ENCODE measurements at places on chromosomes 4 and X.

- no peak for DNase-seq
These were observed 216.4 kb downstream of the PALLD start for GRCh38 chr4:168713253-168713652.

- DNase-seq = no peak
These were observed 103.0 kb downstream of the HHIP start for GRCh38 chr4:144748814-144749555.

DNA sequence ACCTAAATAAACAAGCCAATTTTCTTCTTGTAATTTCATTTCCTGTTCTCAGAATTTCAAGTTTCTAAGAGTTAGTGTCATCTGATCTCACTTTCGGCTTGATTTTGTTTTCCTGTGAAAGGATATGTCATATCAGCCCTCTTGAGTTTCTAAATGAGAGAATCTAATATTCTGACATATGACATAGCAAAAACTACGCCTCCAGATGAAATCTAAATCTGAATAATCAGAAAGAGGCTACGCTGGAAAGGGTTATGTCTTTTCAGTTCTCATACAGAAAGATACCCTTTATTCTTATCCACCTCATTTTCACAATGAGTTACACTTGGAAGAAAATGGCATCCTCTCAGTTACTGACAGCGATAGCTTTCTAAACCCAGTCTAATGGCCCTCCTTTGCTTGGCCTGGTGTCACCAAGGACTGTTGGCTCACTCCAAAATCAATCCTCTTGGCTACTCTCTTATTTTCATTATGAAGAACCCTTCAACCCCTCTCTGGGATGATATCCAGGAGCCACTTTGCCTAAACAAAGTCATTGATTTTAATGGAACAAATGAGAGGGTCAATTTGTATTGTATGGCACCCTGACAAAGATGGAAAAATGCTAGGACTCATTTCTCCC, 65.6 kb downstream of the ASB9 start:
- no peak for DNase-seq

GRCh38 chr4:57110640-57111511, 691 bp upstream of the IGFBP7 start:
- DNase-seq = no peak

DNA sequence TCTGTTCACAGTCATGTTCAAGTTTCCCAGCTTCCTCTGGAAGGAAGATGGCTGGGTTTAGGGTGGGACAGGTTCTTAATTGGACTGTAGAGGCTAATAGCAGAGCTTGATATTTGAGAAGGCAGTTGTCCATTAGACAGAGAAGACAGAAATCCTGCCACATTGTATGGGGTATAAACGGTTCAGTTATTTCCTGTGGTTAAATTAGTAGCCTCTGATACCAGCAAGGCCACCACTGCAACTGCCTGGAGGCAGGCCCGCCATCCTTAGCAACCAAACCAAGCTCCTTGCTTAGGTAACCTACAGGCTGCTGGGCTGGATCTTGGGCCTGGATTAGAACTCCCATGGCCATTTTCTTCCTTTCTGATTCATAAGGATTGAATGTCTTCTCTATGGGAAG, 1367.0 kb downstream of the PCDH7 start:
- no peak for DNase-seq

- DNase-seq = no peak
These were observed 338.2 kb upstream of the PABPC4L start for GRCh38 chr4:134539729-134540231.

DNA sequence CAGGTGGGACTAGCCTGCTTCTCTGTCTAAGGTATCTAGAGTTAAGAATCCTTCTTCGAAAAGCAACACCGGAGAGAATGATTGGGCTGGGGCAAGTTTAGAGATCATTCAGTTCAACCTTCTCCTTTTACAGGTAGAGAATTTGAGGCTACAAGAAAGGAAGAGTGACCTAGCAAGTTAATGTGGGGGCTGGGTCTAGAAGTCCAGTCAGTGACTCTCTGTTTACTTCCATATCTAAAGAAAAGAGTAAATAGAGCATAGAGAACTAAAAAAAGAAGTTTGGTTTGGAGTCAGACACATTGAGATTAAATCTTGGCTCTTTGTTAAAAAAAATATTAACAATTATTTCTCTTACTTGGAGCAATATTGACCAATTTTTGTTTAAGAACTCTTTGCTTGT, 64.1 kb upstream of the NPNT start:
- no peak for DNase-seq

GRCh38 chr4:161466316-161466715, 697.5 kb downstream of the FSTL5 start:
- DNase-seq = no peak

DNA sequence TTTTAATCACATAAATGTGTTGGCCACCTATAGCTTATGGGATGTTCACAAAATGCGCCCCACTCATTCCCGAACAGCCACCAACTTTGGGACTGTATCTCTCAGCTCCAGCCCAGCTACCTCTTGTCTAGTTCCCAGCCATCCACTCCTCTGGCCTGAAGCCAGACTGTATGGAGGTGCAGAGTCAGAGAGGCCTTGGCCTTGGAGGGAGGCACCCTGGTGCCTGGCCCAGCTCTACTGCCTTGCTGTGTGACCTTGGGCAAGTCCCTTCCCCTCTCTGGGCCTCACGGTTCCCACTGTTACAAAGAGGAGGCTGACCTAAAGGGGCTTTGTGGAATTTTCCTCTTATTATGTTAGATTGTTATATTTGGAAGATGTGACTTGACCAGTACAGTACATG, 13.9 kb downstream of the MAMLD1 start:
- no peak for DNase-seq

DNA sequence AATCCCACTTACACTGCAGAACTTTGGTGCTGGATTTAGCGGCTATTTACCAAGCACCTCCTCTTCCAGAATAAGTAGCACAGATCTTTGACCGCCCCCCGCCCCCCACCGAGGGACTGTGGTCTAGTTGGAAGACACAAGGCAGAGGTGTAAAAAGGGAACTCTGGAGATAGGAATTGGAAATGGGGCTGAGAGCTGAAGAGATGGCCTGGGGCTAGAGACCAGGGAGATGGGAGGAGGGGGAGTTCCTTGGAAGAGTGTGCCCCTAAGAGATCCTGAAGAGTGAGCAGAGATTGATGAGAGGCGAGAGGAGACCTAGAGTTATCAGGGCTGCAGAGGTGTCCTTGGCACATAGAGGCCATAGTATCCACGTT, 55.3 kb downstream of the TBL1X start:
- no peak for DNase-seq

GRCh38 chr4:157791236-157791635, 381.6 kb downstream of the GASK1B start:
- DNase-seq = no peak

GRCh38 chr4:125387770-125388169, 73.0 kb downstream of the FAT4 start:
- DNase-seq = no peak

DNA sequence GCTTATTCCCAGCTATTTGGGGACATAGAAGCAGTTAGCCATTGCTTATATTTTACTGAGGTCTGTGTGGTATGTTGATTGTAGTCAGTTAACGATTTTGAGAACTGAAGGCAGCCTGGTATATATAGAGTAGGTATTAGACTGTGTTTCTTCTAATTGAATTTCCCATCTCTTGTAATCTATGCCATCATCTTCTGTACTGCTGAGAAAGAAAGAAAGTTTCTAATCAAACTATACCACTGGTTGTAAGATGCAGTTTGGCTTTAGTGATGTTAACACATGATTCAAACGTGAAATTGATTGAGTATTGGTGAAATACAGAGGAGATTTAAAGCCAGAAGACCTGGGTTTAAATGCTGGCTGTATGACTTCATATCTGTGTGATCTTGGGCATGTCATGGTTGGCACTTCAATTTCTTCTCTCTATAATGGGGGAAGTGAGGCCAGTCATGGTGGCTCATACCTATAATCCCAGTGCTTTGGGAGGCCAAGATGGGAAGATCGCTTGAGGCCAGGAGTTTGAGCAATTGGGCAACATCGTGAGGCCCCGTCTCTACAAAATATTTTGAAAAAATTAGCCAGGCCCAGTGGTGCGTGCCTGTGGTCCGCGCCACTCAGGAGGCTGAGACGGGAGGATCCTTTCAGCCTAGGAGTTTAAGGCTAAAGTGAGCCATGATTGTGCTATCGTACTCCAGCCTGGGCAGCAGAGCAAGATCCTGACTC, 11.6 kb downstream of the HTT start:
- DNase-seq = no peak

- DNase-seq = no peak
These were observed 78.6 kb upstream of the RAI2 start for GRCh38 chrX:17939724-17940123.

DNA sequence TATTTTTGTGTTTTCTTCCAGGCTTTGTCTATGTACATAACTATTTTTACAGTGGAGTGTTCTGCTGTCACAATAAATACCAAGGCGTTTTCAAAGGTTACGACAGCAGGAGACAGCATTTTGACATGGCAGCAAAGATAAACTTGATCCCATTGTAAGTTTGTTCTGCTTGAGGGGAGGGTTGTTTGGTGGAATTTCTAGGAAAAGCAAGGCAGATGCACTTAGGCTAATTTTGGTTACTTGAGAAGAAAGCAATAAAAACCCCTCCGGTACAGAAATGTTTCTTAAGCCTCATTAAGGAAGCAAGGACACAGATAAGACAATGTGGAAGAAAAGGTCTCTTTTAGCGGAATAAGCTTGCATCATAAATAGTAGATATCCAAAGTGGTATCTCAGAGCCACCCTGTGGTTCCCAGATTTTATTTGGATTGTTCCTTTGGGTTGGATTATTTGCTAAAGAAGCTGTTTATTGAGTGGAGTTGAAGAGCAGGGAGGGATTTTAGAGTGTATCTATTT, 54.3 kb downstream of the CLCN5 start:
- DNase-seq = no peak

- no peak for DNase-seq
These were observed 468.3 kb upstream of the BOD1L1 start for GRCh38 chr4:14095831-14096230.

- no peak for DNase-seq
These were observed 207.6 kb downstream of the SOX3 start for GRCh38 chrX:140297273-140297672.

DNA sequence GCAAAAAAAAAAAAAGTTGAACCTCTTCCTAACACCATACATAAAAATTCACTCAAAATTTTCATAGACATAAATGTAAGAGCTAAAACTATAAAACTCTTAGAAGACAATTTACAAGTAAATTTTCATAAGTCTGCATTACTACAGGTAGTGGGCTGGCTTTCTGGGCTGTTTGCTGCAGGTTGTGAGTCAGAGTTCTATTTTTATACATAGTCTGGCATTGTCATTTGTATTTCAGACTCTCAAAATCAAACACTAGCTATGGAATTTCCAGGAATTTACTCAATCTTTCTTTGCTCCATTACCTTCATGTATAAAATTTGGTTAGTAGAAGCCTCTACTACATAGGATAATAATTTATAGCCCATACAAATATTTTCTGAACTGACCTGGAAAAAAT, 227.2 kb downstream of the COX18 start:
- no peak for DNase-seq

DNA sequence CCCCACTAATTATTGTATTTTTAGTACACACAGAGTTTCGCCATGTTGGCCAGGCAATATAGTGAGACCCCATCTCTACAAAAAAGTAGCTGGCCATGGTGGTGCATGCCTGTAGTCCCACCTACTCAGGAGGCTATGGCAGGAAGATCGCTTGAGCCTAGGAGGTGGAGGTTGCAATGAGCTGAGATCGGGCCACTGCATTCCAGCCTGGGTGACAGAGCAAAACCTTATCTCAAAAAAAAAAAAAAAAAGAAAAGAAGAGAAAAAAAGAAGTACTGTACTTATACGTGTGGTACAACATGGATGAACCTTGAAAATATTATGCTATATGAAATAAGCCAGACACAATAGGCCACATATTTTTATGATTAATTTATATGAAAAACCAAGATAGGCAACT, 9.9 kb upstream of the WDR45 start:
- DNase-seq = no peak

GRCh38 chr4:80340036-80340435, 4.5 kb downstream of the CFAP299 start:
- DNase-seq = no peak

- no peak for DNase-seq
These were observed 235.5 kb upstream of the ACTRT1 start for GRCh38 chrX:128287693-128288092.

DNA sequence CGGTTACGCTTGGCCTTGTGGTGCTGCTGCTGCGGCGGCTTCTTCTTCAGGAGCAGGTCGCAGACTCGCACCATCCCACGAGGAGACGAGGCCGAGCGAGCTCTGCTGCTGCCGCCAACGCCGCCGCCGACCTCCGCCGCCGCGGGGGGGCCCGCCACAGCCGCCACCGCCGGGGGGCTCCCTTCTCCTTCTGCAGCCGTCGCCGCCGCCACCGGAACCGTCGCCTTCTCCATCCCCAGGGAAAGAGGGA, 237 bp downstream of the ANKRD17 start:
- no peak for DNase-seq

DNA sequence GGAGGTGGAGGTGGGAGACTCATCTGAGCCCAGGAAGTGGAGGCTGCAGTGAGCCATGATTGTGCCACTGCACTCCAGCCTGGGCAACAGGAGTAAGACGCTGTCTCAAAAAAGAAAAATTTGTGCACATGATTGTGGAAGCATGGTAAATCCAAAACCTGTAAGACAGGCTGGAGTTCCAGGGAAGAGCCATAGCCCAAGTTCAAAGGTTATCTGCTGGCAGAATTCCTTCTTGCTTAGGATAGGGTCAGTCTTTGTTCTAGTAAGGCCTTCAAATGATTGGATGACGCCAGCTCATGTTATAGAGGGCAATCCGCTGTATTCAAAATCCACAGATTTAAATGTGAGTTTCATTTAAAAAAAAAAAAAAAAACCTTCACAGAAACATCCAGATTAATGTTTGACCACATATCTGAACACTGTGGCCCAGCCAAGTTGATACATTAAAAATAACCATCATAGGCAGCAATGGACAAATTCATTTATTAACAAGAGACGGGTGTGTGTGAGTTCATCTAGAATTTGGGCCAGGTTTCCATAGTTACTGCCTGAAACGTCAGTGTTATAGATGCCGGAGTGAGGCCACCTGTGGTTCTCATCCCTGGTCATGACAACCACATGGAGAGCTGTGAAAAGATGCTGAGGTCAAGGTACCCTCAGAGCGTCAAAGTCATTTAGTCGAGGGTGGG, 35.2 kb upstream of the SLC2A9 start:
- no peak for DNase-seq

DNA sequence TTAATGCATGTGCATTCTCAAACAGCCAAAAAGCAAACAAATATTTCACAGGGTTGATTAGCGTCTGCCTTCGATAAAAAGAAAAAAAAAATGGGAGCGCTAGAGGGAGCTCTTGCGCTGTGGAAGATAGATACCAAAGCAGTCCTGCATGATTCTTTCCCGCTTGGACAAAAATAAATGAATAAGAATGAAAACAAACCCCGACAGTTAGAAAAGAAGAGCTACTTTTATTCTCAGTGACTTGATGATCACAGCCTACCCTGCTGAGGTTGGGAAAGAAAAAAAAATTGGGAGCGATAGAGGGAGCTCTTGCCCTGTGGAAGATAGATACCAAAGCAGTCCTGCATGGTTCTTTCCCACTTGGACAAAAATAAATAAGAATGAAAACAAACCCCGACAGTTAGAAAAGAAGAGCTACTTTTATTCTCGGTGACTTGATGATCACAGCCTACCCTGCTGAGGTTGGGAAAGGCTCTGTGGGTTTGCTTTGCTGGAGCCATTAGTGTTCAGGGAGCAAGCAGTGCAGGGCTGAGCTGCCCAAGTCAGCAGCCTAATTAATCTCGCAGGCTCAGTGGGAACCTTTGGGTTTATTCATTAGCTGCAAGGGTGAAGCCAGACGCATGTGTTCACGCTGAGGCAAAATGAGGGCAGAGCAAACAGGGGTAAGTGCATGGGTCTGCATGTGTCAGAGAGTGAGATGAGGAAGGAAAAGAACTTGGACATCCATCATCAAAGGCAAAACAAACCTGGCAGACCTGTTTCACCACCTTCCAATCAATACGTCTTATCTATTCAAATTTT, 249.3 kb upstream of the PRKX start:
- no peak for DNase-seq
